Caudate nucleus (tissue), 63 donors: ENCODE measurements at places on chromosomes 2 and 18.

- no peak for DNase-seq
These were observed 235.9 kb downstream of the SUCLG1 start for GRCh38 chr2:84223191-84223590.

GRCh38 chr2:239222312-239222660 is 178.5 kb downstream of the HDAC4 start:
- no peak for DNase-seq

GRCh38 chr18:31207391-31207790 is 44.7 kb upstream of the DSC1 start:
- no peak for DNase-seq

DNA sequence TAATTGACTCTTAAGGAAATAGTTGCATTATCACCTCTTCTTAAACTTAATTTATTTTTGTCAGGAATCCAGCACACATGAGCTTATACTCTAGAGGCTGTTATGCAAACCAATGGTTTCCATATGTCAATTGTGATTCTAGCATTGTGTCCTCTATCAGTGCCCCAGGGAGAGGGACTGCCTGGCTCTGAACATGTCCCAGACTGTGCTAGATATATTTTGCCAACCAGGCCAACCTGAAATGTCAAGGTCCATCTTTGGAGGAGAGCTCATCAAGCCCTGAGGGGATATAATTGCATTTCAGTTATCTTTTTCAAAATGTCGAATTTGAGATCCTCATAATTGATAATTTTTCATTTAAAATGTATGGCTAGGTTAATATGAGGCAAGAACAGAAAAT is 34.2 kb downstream of the HNMT start:
- no peak for DNase-seq

GRCh38 chr18:8176109-8176508 is 433.1 kb upstream of the RAB12 start:
- no peak for DNase-seq

GRCh38 chr2:1588051-1588977 is 156.0 kb downstream of the PXDN start:
- no peak for DNase-seq

DNA sequence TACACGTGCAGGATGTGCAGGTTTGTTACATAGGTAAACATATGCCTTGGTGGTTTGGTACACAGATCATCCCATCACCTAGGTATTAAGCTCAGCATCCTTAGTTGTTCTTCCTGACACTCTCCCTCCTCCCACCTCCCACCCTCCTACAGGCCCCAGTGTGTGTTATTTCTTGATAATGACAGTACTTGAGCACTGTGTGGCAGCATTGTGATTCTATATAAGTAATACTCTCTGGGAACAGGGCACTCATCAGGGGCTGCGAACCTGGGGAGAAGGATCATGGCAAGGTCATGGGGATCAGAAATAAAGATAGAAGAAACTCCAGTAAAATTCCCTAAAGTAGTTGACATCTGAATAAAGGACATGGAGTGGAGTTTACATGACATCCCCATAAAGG is 1256.2 kb upstream of the CRIM1 start:
- DNase-seq = no peak

- no peak for DNase-seq
These were observed at the start of gene B3GNT2 for GRCh38 chr2:62195421-62196277. Gene B3GNT2 (plus strand): TSS chr2:62196115. CDS start chr2:62222221, 26,106 bp downstream.
